ENCODE measurements at places on chromosomes 1 and 21.

GRCh38 chr1:41053316-41053715, 31.8 kb upstream of the SLFNL1 start:
- DNase-seq: no peak

- DNase-seq: no peak
Measured at GRCh38 chr1:192867180-192867579, 58.3 kb downstream of the RGS2 start.

- no peak for DNase-seq
Measured at GRCh38 chr1:19712928-19713327, 48.3 kb downstream of the HTR6 start.

DNA sequence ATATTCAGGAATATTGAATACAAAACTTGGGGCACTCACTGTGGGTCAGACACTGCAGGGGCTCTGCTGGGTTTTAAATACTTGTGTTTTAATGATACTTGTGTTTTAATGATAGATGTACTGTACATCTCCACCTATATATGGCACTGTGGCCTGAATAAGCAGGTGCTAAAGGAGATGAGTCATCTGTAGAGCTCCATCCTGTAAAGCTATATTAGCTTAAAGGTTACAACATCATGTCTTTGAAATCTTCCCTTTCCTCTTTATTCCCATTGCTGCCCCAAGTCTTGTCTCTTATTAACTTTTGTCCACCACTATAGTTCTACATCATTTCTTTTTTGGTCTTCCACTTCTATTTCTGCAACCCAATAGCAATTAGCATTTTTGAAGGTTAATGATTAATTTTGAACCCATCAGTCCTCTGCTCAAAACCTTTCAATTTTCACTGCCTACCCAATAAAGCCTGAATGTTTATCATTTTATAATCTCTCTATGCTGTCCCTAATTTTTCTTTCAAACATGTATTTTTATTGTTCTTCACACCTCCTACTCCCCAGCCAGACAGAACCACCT, 113.3 kb upstream of the PTGFR start:
- no peak for DNase-seq

DNA sequence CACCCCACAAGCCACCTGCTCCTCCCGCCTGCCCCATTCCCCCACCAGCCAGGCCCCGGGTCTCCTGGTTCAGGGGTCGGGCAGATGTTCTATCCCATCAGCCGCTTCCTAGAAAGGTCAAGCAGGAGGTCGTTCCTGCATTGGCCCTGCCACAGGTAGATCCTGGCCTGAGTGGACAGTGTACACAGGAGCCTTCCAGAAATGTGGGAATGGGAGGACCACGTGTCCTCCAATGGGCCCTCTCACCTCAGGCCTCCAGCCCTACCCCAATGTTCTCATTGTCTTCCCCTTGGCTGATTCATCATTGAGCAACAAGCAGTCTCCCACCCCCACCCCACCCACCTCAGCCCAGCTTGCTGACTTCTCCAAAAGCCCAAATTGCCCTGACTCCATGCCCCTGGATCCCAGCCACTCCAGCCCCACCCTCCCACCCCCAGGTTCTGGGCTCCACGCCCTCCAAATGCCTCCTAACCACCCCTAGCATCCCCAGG, 2.1 kb downstream of the S100A16 start:
- no peak for DNase-seq

GRCh38 chr1:151613282-151613780, 1.5 kb downstream of the SNX27 start:
- DNase-seq: no peak
